ENCODE measurements at places on chromosomes 7 and 10. TPM values are rescaled to one million over a fixed set of nuclear protein-coding genes. Genes with fewer than 3 reads are reported as not detected.

- no peak for DNase-seq
Observed at GRCh38 chr7:11171569-11172192, 198.0 kb downstream of the PHF14 start.

DNA sequence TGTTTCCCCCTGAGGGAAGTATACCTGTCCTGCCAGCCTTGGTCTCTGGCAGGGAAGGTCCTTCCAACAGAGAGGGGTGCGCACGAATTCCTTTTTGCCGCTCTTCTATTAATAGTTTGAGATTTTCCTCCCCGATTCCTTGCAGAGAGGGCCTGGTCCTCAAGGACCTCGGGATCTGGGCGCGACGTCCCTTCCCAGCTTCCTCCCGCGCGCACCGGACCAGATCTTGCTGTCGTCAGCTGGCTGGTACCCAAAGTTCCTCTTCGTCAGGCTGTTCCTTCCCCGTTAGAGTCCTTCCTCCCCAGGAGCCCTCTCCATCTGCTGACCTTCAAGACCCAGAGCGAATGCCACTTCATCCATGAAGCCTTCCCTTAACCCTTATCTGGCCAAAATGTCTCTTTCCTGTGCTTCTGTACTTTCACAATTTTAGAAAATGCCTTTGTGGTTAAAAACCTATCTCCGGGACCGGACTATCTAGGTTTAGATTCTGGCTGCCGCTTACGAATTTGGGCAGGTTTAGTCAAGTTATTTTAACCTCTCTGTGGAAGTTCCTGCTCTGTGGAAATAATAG, 851 bp upstream of the GOT1 start:
- DNase-seq = peak; percentile 80

DNA sequence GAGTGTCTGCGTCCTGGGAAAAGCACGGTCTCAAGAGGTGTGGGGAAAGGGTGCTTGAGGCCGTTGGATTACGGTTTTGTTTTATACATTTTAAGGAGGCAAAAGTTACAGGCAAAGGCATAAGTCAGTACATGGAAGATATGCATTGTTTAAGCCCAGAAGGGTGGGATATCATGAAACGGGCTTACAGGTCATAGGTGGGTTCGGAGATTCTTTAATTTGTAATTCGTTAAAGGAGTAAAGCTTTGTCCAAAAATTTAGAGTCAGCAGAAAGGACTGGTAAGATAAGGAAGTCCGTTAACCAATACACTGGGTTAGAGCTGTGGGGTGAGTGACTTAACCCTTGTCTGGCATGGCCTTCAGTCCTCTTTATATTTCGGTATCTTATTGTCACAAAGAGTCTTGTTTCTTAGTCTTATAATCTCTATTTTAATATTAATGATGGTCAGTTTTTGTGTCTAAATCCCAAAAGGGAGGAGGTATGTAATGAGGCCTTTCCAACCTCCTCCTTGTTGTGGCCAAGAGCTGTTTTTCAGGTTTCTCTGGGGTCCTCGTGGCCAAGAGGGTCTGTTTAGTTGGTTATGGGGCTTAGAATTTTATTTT, 12.7 kb downstream of the TSPAN14 start:
- no peak for DNase-seq

DNA sequence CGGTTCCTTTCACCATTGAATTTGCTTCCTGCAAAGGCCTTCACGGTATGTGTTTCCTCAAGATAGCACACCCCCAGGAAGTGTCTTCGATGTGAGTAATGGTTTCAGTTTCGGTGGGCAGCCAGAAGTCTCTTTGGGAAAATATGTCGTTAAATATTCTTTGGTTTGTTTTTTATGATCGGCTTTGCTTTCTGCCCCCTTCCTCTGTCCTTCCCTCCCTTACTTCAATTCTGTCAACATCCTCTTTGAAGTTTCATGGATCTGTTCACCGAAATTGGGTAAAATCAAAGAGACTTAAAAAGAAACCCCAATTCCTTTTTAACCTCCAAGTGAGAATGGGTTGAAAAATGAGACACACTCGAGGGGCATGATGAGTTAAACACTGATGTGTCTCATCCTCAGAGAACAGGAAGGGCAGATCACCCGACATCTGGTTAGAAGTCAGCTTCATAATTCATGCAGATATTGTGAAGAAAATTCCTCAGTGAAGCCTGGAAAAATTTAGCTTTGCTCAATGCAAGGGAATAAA, 170.8 kb upstream of the HABP2 start:
- peak; percentile 63 for DNase-seq

DNA sequence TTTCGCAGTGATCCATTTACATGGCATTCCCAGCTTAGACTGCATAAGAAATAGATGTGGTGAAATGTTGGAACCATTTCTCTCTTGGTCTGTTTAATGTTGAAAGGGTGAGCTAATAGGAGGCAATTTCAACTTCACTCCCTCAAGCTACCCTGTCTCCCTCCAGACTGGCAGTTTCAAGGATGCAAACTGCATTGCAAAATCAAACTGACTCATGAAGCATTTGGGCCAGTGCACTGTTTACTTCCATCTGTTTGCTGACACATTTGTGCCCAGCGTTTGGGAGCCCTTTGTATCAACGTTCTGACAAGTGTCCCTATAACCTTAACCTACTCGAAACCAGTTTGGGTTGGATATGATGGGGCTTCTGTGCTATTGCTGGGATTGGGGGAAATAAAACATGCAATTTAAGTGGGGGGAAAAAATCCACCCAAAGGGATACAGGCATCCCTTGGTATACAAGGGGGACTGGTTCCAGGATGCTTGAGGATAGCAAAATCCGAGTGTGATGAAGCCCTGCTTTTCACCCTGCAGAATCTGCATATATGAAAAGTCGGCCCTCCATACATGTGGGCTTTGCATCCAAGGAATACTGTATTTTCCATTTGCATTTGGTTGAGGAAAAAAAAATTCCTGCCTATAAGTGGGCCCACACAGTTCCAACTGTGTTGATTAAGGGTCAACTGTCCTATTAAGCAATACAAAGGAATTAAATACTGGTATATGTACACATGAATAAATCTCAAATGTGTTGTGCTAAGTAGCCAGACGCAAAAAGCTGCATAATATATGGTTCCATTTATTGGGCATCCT, 15.6 kb downstream of the RHEB start:
- DNase-seq = no peak

DNA sequence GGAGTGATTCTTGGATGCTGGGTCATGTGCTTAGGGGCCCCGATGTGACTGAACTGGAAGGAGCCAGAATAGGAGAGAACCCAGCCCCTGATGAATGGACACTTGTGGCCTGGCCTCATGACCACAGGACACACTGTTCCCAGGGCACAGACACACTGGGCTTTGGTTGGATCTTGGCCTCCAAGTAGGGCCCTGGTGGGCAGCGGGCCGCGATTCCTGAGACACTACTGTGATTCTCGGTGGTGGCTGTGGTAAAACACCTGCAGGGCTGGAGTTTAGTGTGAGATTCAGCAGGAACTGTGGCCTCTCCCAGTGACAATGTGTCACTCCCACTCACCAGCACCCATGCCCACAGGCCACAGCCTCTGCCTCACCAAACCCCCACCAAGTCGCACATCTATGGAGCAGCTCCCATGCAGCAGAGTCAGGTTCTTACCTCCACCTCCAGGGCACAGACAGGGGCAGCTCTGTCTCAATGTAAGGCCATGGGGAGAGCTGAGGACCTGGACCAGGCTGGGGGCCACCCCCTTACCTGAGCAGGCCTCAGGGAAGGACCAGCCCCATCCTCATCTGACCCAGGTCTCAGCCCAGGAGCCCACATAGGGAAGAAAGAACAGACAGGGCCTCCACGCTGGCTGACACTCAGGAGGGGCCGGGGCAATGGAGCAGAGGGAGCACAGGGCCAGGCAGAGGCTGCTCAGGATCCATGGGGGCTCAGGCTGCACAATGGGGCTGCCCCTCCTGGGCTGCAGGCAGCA, 33.2 kb upstream of the ZNF716 start:
- DNase-seq = no peak

DNA sequence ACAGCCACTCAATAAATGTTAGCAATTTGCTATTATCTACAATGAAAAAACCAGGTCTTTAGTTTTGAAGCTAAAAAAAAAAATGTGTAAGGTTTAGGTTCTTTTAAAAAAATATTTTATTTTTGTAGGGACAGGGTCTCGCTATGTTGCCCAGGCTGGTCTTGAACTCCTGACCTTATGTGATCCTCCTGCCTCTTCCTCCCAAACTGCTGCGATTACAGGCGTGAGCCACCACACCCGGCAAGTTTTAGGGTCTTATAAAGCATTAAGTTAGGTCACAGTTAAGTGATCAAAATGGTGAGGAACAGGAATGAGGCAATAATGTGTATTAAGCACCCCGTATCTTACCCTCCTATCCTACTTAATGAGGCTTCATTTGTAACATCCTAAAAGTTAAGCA, 774 bp downstream of the SEM1 start:
- DNase-seq = no peak

DNA sequence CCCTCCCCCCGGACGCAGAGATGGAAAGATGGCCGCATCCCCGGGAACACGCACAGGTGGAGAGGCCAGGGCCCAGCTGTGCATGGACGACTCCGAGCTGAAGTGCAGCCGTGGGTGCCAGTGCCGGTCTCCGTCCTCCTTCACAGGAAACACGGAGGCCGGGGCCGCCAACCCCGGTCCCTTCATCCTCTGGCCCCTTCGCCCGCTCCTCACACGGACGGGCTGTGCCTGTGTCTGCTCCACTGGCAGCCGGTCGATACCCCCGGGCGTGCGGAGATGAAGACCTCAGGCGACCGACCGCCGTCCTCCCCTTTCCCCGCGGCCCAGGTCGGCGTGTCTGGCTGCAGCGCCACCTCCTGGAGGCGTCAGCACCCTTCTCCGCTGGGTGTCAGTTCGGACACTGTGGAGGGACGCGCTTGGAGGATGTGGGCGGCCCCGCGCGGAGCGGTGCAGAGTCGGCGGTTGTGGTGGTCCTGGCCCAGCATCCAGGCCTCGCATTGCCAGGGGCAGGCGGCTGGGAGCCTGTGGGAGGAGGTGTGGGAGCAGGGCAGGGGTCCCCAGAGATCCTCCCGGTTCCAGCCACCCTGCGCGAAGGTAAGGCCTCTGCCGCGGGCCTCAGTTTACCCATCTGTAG, 9.9 kb downstream of the ZNF511 start:
- peak; percentile 87 for DNase-seq

GRCh38 chr7:12570534-12571461, at the start of gene SCIN:
Gene SCIN (plus strand): TSS chr7:12570720. CDS start chr7:12570787, 67 bp downstream.
- peak; percentile 72 for DNase-seq

The TMEM26 gene
- total RNA-seq = 1.0 TPM

The GARIN1A gene
- total RNA-seq = 1.1 TPM

The LIPA gene
- total RNA-seq = 1.8 TPM

Data from stomach (tissue), 19 donors.